Endodermal cell (in vitro differentiated cells): ENCODE measurements at places on chromosomes 7 and 10. TPM values are rescaled to one million over a fixed set of nuclear protein-coding genes. Genes with fewer than 3 reads are reported as not detected.

Gene SLC13A4
- 1.7 to 3.2 TPM (median 2.3 TPM) in 3 replicates for total RNA-seq

Gene TMED4
- total RNA-seq, result 109 to 111 TPM (median 109 TPM) in 3 replicates

Gene SPDYE5
- total RNA-seq, result not detected in 2 replicates

Gene SORCS1
- total RNA-seq, result 40.3 and 57.4 TPM in 2 replicates

Gene PARD3
- 71.6 and 74.6 TPM in 2 replicates for total RNA-seq

Gene NEURL1
- total RNA-seq, result 0.36 to 1.2 TPM (median 0.38 TPM) in 3 replicates

- no peak overlapping the region for H3K27ac ChIP-seq
- no peaks in the 10 kb centered on the region for H3K36me3 ChIP-seq
- no peak overlapping the region for H3K4me3 ChIP-seq
- no peak for DNase-seq
- H3K4me1 ChIP-seq, result no peaks in the 10 kb centered on the region
These were observed 823.1 kb downstream of the CCSER2 start for GRCh38 chr10:85151506-85151905.

GRCh38 chr7:26480156-26480555 lies 188.5 kb downstream of the SNX10 start:
- no peaks in the 10 kb centered on the region for H3K36me3 ChIP-seq
- H3K4me1 ChIP-seq, result no peaks in the 10 kb centered on the region
- no peak for DNase-seq
- no peak overlapping the region for H3K27ac ChIP-seq
- no peaks in the 10 kb centered on the region for H3K27me3 ChIP-seq

- no peaks in the 10 kb centered on the region for H3K27me3 ChIP-seq
- H3K27ac ChIP-seq, result no peak overlapping the region
- H3K4me3 ChIP-seq, result no peak overlapping the region
- no peak for DNase-seq
- H3K4me1 ChIP-seq, result peaks cover 8% of the 10 kb centered on the region
- H3K36me3 ChIP-seq, result no peaks in the 10 kb centered on the region
These were observed 41.1 kb upstream of the IL15RA start for GRCh38 chr10:6018422-6018821.

DNA sequence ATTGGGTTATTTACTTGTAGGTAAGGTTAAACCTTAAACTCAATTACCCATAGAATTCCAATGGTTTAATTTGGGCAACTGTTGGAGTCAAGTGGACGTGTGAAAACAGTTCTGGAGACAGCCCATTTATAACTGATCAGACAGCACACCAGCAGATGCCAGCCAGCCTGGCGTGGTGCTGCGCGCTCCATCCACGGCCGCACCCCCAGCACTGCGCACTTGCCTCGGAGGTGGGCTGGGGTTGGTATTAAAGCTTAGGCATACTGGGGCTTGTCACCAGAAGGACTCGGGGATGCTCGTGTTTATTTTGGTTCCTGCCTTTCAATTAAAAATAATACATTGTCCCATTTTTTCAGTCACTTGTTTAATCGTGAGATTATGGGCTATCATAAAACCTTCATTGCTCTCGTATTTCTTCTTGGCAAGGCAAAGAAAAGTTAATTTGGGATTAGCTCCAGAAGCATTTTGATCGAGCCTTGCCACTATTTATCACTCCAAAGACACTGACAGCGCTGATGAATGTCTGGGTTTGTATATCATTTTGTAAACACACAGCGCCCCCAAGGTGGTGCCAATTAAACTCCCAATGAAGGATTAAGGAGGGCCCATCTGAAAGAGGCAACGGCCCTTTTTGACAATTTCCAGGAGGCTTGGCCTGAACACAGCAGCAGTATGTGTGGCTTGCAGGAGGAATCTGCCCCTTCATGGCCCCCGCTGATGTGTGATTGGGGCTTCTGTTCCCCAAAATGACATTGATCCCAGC lies 204.5 kb upstream of the CXCL12 start:
- H3K36me3 ChIP-seq, result no peaks in the 10 kb centered on the region
- DNase-seq, result no peak
- H3K4me1 ChIP-seq, result no peaks in the 10 kb centered on the region
- no peak overlapping the region for H3K4me3 ChIP-seq
- H3K27ac ChIP-seq, result no peak overlapping the region
